ENCODE measurements at places on chromosomes 7 and 10.

GRCh38 chr10:45197816-45198485, 117.5 kb downstream of the OR13A1 start:
- DNase-seq = no peak

DNA sequence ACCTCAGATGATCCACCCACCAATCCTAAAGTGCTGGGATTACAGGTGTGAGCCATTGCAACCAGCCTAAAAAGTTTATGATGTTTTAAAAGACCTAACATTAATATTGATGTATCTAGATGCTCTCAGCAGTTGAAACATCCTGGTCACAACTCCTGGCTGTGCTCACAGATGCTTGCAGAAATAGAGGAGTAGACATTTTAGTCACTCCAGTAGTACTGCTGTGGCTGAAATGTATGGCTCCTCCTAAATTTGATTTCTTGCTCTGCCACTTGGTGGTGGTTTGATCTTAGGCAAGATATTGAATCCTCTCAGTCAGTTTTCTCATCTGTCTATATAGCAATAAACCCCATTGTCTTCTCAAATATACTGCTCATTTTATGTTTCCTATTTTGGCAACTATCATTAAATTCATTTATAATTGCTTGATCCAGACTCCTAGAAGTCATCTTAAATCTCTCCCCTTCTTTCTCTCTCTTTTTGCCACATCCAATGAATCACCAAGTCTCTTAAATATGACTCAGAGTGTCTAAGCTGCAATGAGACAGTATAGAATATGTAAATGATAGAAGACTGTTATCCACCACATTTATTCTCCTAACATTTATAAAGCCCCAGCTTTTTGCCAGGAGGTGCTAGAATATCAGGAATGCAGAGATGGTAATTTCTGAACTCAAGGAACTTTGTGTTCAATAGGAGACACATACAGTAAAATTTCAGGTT, 78.1 kb upstream of the NRBF2 start:
- no peak for DNase-seq

DNA sequence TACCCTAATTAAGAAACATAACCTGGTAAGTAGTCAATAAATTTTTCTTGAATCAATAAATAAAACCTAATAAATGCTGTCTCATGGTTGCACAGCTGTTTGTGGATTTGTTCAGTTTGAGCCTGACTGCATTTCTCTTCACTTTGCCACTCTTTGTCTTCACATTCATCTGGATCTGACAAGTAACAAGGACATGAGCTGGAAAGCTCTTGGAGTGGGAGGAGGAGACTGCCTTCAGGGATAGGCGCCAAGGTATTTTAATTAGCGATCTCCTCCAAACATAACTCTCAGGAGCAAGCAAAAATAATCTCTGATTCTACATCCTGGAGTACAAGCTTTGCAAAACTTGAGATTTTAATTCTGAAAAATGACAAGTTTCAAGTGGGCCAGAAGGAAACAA, 251.0 kb downstream of the BMPER start:
- DNase-seq = no peak

GRCh38 chr7:38773430-38773829, 135.6 kb downstream of the VPS41 start:
- no peak for DNase-seq

- DNase-seq = no peak
Observed at GRCh38 chr7:335358-336148, 45.6 kb downstream of the FOXL3 start.

DNA sequence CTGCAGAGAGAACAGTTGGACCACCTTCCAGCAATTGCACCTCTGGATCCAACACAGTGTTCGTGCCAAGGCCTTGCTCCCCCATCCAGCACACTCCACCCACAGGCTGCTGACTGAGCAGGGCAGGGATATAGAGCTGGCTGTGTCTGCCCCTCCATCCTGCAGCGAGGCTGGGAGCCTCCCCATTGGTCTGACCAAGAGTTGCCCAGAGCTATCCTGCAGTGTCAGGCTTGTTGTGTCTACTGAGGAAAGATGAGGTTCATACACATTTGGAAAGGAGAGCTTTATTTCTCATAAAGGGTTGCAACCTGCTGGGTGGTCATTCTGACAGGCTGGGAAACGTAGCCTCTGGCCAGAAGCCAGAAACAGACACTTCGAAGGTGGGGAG, 27.1 kb downstream of the PRF1 start:
- peak; percentile 71 for DNase-seq

GRCh38 chr10:124003871-124004662, 89.3 kb downstream of the CHST15 start:
- no peak for DNase-seq

DNA sequence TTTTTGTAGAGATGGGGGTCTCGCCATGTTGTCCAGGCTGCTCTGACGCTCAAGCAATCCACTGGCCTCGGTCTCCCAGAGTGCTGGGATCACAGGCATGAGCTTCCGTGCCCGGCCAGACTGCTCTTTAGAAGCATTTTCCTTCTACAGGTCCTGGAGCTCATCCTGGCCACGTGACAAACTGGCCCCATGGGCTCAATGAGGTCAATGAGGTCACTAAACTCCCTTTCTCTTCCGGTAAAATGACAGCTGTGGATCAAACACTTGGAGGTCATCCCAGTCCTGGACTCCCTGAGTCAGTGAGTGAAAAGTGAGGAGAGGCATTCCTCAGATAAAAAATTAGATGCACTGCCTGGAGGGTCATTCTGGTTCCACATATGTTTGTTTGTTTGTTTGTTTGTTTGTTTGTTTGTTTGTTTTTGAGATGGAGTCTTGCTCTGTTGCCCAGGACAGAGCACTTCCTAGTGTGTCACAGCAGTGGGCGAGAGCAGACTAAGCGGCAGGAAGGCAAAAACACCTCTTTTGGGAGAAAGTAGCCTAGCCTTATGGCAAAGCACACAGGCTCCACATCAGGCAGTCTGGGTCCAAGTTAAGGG, 134.9 kb downstream of the TNS3 start:
- no peak for DNase-seq

- DNase-seq = no peak
Observed at GRCh38 chr7:101848208-101848951, 31.0 kb downstream of the CUX1 start.

GRCh38 chr10:62186999-62187675, 81.5 kb downstream of the RTKN2 start:
- no peak for DNase-seq

- DNase-seq = no peak
Observed at GRCh38 chr10:3605882-3606281, 179.1 kb downstream of the KLF6 start.

DNA sequence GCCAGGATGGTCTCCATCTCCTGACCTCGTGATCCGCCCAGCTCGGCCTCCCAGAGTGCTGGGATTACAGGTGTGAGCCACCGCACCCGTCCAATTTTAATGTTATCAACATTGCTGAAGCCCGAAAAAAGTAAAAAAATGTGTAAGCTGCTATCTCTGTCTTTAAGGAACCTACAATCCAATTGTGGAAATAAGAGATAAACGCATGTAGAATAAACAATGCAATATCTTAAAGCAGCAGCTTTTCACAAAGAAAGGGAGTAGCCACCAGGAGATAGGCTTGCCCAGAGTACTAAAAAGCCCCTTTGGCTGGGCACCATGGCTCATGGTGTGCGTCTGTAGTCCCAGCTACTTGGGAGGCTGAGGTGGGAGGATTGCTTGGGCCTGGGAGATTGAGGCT, 282.9 kb upstream of the LYZL1 start:
- no peak for DNase-seq

DNA sequence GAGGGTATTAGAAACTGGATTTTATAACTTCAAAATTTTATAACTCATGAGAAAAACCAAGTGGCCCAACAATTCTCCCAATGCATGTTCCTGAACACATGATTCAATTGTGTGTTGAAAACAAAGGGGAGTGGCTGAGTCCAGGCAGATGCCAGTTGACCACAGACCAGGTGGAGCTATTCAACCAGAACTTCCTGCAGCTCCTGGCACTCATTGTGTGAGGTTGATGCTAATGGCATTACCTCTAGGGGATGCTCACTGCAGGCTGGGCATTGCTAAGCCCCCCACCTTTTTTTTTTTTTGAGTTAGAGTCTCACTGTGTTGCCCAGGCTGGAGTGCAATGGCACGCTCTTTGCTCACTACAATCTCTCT, 20.3 kb downstream of the MYOF start:
- DNase-seq = peak; percentile 75

Data from NCI-H1092 treated with DMSO at 0.1 percent for 48 hours (cell line).